ENCODE measurements at places on chromosomes 1 and 21. TPM values are rescaled to one million over a fixed set of nuclear protein-coding genes. Genes with fewer than 3 reads are reported as not detected.

GRCh38 chr1:23177438-23178380 lies 9.1 kb upstream of the LUZP1 start:
- peak; percentile 94 for DNase-seq

GRCh38 chr1:209642816-209643215 lies 9.4 kb downstream of the LAMB3 start:
- DNase-seq, result no peak

- peak; percentile 51 for DNase-seq
These were observed 33.3 kb downstream of the TIAM1 start for GRCh38 chr21:31310750-31311149.

- no peak for DNase-seq
These were observed 163.7 kb downstream of the ROR1 start for GRCh38 chr1:63937461-63938022.

The MACF1 gene
- 302 TPM for total RNA-seq

The AGT gene
- 3.7 TPM for total RNA-seq

- no peak for DNase-seq
These were observed 90.7 kb downstream of the RHOU start for GRCh38 chr1:228825840-228826484.

GRCh38 chr1:94130851-94131595 lies 10.1 kb upstream of the ABCA4 start:
- no peak for DNase-seq

DNA sequence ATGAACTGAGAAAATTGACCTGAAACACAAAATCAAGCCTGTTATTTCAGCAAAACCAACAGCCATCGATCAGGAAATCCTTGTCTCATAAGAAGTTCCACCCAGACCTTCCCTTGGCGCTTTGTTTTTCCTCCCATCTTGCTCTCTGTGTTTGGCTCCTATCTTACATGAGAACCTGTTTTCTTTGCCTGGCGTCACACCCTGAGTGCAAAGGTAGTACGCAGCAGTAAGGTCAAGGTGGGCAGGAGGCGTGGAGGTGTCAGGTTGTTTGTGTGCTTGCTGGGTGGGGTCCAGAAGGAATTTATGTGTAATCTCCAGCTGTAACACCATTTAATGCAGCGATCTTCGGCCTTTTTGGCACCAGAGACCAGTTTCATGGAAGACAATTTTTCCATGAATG lies 50.5 kb downstream of the C1orf21 start:
- peak; percentile 84 for DNase-seq

DNA sequence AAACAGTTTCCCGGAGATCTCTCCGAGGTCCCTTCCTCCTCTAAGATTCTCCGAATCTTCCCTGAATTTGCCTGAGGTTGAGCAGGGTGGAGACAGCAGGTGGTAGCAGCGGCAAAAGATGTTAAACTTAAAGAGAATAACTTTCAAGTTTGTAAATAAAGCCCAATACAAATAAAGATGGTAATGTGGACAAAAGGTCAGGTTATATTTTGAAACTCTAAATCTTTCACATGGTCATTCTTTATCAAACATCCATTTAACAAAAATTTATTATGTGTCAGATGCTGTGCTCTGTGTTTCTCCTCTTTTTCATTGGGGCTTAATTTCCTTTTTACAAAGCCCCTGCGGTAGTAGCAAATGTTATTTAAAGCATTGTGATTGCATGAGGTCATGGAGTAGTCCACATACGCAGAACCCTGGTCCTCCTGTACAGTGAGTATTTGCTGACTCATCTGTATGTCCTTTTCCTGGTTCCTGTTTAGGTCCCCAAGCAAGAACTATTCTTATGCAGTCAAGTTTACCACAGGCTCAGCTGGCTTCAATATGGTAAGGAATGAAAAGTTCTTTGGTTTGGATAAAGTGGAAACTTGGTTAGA lies 119.2 kb downstream of the ITSN1 start:
- DNase-seq, result peak; percentile 83

- peak; percentile 76 for DNase-seq
These were observed 3.6 kb upstream of the SPSB1 start for GRCh38 chr1:9289090-9289534.

The LCE3D gene
- total RNA-seq, result not detected

DNA sequence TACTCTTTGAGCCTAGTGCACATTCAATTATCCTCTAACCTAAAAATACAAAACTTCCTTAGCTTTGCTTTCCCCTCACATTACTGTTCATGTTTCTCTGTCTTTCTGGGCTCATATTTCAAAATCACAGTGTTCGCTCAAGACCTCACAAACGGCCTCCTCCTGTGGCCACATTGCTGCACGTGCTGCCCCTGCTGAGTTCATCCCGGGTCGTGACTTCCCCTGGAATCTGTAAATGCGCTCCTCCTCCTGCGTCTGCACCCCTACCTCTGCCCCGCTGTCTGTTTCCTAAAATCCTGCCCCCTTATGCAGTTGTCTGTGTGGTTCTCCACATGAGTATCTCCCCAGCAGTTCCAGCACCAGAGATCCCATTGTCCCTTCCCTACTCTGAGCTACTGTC lies 45.5 kb upstream of the RAVER2 start:
- no peak for DNase-seq

DNA sequence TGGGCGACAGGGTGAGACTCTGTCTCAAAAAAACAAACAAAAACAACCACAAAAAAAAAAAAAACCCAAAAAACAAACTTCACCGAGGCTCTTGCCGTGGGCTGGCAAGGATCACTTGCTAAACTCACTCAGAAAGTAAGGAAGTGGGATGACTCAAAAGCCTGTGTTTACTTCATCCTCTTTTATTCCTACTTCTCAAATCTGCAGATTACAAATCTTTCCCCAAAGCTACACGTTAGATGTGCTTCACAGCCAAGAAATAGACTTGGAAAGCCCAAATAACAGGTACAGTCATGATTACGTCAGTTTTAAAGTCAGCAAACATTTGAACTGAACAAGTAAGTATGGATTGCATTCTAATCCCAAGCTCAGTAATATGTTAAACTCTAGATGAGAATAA lies 359.3 kb downstream of the ADGRL2 start:
- no peak for DNase-seq

The SOX13 gene
- 15.9 TPM for total RNA-seq
